ENCODE measurements at places on chromosomes 1 and 21. TPM values are rescaled to one million over a fixed set of nuclear protein-coding genes. Genes with fewer than 3 reads are reported as not detected.

DNA sequence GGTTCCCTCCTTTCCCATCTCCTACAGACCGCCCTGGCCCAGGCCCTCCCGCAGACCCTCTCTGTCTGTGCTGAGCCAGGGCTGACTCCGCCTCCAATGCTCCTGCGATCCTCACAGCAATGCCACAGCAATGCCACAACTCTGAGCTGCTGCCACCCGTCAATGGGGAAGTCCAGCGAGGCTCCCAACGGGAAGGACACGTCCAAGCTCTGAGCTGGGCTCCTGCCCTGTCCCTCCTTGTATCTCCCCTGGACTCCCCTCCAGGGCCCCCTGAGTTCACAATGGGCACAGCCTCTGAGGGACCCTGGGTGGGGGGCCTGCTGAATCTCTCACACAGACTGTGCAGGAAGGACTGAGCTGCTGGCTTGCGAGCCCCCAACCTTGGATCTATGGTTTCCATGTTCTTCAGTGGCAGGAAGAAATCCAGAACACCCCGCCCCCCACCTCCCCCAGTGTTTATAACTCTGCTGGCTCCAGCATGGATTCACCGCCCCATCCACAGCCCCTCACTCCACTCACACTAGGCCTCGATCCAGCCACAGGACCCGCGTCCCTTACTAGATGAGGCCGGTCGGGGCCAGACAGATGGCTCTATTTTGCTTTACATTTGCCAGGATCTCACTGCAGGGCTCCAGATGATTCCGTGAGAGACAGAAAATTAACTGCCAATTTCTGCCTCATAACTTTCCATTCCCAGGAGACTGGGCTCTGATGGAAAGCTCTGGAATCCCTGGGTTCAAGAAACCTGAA is 338.0 kb downstream of the MATN1 start:
- peak; percentile 45 for DNase-seq

GRCh38 chr1:164928232-164928812 is 369.3 kb downstream of the PBX1 start:
- no peak for DNase-seq

DNA sequence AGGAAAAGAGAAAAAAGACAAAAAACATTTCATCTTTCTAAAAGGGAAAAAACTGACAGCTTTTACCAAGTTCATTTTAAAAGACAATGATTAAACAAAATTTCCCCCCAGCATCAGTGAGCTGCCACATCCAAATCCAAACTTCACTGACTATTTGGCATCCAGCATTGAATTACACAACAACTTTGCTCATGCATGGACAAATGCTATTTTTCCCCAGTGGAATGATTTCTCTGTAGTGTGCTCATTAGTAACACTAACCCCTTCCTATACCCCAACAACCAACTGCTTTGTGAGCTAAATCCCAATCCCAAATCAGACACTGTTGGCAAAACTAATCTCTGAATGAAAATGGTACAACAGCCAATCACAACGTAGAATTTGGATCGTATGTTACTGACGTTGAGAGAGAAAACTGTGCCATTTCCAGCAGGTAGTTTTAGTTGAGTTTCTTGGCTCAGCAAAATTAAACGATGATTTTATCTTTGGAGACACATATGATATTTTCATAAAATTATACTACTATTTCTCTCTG is 37.9 kb downstream of the PIK3R3 start:
- DNase-seq, result no peak

DNA sequence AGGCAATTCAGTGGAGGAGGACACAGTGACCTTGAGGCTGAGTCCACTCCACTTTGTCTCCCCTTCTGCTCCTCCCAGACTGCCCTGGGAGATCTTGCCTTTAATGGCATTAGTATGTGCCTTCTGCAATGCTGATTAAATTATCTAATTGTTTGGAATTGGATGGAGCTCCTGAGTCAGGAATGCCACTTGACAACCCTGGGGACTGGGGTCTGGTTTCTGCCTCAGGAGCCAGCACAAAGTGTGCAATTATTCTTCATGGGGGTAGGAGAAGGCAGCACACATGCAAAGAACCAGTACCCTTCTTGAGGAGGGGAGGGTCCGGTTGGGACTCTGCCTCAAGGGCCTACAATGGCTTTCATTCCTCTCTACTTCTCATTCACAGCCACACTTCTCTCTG is 11.9 kb upstream of the PLXNA2 start:
- DNase-seq, result no peak

- no peak for DNase-seq
These were observed 49.2 kb downstream of the ASH1L start for GRCh38 chr1:155513300-155513916.

DNA sequence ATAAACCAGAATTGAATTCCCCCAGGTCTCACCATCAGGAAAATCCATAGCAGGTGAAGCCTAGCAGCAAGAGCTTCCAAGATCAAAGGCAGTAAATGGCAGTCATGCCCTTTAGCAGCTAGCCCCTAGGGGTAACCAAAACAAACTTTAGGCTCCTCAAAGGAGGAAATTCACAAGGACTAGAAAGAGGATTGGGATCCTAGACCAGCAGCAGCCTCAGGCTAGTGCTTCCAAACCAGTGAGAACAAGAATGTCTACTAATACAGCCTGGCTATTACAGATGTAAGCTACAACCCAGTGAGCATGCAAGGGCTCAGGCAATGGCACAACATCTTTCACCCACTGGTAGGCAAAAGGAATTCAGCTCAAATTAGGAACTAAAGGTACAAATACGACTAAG is 11.1 kb upstream of the RIMKLA start:
- DNase-seq, result no peak

- DNase-seq, result no peak
These were observed 68.6 kb downstream of the LHX8 start for GRCh38 chr1:75202751-75203150.

GRCh38 chr1:109619576-109620400 is at the start of the genes AMPD2 and GNAT2:
Gene AMPD2 (plus strand): TSS chr1:109619837. CDS start chr1:109621176, 1,339 bp downstream.
Gene GNAT2 (minus strand): TSS chr1:109619616. CDS start chr1:109612870, 6,746 bp downstream.
- peak; percentile 94 for DNase-seq

DNA sequence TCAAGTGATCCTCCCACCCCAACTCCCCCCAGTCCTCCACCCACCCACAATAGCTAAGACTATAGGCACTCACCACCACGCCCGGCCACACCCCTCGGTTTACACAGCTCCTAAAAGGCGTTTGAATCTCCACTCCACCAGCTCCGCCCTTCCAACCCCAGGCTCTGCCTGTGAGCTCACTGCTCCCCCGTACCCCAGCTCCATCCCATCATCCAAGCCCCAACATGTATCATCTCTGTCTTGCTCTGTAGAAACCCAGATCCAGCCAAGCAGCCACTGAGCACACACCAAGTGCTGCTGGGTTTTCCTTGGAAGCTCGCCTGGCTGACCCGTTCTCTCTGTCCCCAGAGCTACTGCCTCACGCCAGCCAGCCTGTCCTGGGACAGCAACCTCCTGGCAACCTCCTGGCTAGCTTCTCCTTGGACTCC is 12.0 kb upstream of the S100A2 start:
- peak; percentile 86 for DNase-seq

GRCh38 chr1:63325279-63325985 is 3.1 kb downstream of the FOXD3 start:
- DNase-seq, result no peak

DNA sequence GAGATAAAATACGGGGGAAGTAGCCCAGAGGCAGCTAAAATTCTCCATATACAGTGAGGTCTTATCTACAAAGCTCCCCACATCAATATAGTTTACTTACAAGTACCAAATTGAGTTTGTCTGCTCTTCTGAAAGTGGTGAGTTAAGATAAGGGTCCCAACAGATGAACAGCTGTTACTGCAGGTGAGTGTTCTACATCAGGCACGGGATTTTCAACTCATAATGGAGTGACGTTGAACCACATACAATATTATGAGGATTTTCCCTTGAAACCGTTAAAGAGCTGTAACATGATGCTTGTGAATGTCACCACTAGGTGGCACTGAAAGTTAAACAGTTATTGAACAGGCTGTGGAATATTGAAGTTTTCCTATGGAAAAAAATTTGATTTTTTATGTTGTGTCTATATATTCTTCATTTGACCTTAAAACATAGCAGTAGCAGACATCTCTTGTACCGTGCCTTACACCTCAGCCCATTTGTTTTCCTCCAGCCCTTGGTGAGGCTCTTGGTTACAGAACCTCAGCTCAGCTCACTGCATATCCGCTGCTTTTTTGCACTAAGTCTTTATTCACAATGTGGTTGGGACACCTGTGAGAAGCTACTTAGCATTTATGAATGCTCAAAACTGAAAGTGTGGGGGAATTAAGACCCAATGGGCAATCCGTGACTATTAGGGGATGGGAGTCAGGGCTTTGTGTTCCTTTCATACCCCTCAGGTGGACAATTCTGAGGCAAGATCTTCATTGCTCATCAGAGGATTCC is 23.2 kb downstream of the CD1D start:
- no peak for DNase-seq

DNA sequence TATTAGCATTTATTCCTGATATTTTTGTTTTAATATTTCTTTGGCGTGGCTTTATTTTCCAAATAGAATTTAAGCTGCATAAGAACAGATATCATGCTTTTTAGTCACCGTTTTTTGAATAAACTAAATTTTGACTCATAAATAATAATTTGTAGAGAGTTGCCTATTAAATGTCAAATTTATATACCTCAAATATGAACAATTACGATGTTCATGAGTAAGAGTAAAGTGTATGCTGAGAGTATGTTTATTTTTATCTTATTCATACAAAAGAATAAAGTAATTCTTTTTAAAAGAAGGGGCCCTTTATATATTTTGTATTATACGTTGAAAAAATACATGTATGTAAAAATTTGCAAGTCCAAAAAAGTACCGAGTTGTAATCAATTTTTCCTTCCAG is 126.5 kb upstream of the NRIP1 start:
- DNase-seq, result no peak

DNA sequence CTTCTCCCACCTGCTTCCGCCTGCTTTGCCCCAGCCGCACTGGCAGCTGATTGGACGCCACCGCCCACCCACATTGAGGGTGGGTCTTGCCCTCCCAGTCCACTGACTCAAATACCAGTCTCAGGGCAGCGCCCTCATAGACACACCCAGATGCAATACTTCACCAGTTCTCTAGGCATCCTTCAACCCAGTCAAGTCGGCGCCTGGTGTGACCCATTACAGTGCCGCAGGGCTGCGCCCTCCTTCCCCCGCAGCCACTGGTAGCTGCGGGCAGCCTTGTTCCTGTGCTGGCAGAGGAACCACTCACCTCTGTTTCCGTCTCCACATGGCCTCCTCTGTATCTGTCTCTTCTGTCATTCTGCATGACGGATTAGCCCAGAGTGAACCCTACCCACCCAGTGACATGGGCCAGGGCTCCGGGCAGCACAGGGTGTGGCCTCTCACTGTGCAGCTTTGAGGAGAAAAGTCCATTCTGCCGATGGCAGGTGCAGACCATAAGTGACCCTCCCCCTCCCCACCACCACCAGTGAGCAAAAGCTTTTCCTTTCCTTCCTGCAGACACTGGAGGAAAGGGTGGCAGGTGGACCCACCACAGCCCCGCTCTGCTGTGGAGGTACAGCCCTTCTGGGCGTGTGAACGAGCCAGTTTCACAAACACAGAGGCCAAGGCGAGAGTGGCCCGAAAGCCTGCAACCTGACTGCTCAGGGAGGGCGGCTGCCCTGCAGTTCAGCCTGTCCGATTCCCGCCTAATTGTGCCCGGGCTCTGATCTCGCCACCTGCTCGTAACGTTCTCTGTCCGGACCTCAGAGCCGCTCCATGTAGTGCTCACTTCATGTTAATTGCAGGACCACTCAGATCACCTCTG is 57.1 kb downstream of the FAAP20 start:
- no peak for DNase-seq

- DNase-seq, result no peak
These were observed 12.7 kb downstream of the KYAT3 start for GRCh38 chr1:88979749-88980116.

DNA sequence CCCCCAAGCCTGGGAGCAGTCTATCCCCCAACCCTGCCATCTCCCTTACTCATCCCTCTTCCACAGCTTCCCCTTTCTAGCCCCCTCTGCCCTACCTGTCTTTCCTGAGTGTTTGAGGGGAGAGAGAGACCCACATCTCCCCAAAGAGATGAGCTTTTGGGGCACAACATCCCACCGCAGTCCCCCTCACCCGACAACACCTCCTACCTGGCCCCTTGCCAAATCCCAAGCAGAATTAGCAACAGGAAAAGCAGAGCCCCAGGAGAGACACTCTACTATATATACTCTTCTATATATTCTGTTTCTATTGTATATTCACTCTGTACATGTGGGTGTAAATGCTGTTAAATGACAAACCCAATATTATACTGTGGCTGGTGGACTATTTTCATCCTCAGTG is 9.9 kb upstream of the KCNC4 start:
- no peak for DNase-seq

DNA sequence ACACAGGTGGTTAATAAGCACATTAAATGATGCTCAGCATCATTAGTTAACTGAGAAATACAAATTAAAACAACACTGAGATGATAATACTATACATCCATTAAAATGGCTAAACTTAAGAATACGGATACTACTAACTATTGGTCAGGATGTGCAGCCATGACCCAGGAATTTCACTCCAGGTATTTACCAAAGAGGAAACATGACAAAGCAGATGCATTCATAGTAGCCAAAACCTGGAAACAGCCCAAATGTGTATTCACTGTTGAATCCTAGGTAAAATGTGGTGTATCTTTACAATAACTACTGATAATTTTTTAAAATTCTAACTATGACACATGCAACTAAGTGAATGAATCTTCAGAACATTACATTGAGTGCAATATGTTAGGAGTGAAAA is 73.0 kb downstream of the PTPRC start:
- DNase-seq, result no peak

- no peak for DNase-seq
These were observed 421 bp upstream of the LCE3A start for GRCh38 chr1:152623203-152623844.

GRCh38 chr1:63255153-63255552 is 67.2 kb upstream of the FOXD3 start:
- no peak for DNase-seq

DNA sequence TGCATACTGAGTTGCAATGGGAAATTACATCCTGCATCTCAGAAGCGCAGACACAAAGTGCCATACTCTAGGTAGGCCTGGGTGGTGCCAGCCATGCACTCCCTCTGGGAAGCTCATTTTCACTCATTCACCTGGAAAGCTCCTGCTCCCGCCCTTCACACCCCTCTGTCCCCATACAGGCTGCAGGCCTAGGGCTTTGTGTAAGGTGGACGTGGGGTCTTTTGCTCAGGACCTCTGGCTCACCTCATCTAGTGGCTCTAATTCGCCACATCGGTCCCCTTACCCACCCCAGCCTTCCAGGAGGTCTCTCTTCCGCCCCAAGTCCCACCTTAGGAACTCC is 751 bp downstream of the MRPS15 start:
- DNase-seq, result no peak

GRCh38 chr1:55329091-55329490 is 113.9 kb upstream of the USP24 start:
- DNase-seq, result no peak

- DNase-seq, result no peak
These were observed 33.4 kb downstream of the MNDA start for GRCh38 chr1:158864595-158864994.

GRCh38 chr1:15045123-15045522 is 108.4 kb upstream of the TMEM51 start:
- DNase-seq, result no peak

The ST6GALNAC3 gene
- total RNA-seq, result 25.8 TPM

The VHLL gene
- total RNA-seq, result not detected

The LDLRAD1 gene
- total RNA-seq, result not detected

The CRYAA gene
- not detected for total RNA-seq

The GCSAML gene
- 0.51 TPM for total RNA-seq

The TMEM61 gene
- not detected for total RNA-seq

The OR2L3 gene
- total RNA-seq, result not detected

The ASAP3 gene
- 37.6 TPM for total RNA-seq

The DPM3 gene
- total RNA-seq, result 76.2 TPM
